ENCODE measurements at places on chromosomes 16 and 17.

GRCh38 chr16:49354991-49355390, 18.6 kb upstream of the C16orf78 start:
- DNase-seq, result no peak

DNA sequence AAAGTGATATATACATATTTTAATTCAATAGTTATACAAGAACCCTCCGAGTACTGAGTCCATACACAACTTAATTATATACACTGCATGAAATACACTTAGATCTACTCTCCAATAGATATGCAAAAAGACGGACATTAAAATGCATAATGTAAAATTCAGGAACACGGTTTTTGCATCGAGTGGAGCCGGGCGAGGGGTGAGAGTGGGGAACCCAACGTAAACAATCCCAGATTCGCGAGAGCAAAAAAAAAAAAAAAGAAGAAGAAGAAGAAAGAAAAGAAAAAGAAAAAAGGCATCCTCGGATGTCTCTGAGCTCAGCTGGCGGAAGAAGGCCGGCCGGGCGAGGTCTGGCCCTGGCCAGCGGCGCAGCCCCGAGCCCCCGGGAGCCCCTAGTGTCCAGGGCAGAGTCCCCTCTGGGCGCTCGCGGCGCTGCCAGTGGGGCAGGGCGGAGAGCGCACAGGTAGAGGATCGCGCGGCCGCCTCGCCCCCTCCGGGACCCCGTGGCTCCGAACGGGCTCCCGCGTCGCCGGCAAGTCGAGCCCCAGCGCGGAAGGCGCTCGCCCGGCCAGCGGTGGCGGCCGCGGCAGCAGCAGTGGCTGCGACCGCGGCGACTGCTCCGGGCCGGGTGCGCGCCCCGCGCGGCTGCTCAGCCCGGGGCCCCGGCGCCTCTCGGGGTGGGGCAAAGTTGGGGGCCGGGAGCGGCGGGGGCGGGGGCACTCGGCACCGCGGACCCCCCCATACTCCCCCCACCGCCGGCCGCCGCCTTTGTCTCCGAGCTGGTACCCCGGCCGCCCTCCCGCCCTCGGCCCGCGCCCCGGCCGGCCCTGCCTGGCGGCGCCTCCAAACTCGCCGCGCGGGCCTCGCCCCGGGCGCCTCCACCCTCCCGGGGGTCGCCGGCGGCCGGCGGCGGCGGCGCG, 9.6 kb upstream of the ZFHX3 start:
- peak; percentile 18 for DNase-seq

DNA sequence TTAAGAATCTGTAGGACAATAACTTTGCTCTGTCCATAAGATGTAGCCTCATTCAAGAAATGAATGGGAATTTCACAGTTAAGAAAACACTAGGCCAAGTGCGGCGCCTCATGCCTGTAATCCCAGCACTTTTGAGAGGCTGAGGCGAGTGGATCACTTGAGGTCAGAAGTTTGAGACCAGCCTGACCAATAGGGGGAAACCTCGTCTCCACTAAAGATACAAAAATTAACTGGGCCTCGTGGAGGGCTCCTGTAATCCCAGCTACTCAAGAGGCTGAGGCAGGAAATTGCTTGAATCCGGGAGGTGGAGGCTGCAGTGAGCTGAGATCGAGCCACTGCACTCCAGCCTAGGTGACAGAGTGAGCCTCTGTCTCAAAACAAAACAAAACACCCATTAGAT, 19.9 kb upstream of the RSL1D1 start:
- no peak for DNase-seq

GRCh38 chr17:7223375-7223774, 3.6 kb downstream of the ACADVL start:
- no peak for DNase-seq

DNA sequence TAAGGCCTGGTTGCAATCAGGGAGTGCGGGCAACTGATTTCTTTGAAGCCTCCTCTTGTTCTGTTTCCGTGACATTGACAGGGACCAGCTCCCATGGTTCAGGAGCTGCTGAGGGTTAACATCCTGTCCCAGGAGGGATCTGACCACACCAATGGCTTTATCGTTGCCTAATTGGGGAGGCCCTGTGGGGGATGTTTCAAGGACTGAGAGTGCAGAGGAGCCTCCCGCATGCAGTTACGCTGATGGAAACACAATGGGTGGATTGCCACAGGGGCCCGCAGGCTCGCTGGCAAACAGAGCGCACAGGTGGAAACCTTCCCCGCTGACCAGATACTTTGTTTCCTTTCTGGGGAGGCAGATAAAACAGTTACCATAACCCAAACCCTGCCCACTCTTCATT, 23.8 kb upstream of the ABCC1 start:
- DNase-seq, result no peak

- peak; percentile 35 for DNase-seq
These were observed 694 bp downstream of the NF1 start for GRCh38 chr17:31095236-31096105.

- DNase-seq, result no peak
These were observed 5.8 kb downstream of the DEXI start for GRCh38 chr16:10936272-10936984.

DNA sequence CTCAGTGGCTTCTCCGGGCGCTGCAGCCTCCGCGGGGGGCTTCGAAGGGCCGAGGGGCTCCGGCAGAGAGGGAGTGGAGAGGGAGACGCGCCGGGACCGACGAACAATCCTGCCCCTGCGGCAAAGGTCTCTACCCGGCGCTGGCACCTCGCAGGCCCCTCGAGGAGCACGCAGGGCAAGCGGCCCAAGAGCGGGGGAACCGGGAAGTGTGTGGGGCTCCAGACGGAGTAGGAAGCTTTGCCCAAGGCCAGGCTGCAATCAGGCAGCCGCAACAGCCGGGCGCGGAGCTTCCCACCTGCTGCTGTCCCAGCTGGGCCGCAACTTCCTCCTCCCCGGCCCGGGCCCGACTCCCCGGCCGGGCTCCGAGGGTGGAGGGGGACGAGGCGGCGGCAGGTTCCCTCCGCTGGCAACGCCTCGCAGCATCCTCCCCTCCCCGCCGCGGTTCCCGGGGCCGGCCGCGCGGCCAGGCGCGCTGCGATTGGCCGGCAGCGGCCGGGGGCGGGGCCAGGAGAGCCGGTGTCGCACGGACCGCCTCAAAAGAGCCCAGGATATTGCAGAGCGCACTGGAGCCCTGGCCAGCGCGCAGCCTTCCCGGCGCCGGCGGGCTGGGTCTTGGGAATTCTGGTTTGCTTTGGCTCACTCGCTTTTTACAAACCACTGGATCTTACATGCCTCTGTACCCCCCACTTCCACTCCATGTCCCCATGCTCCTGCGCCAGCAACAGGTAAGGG, at the start of gene KCNJ2:
TSS of gene KCNJ2 (plus strand) at position 556 of the 732 bp plus-strand sequence. CDS start 5,508 bp downstream, outside the sequence.
- peak; percentile 38 for DNase-seq

GRCh38 chr17:79272666-79273219, 198.1 kb downstream of the ENGASE start:
- no peak for DNase-seq

GRCh38 chr17:37689317-37689716, 46.1 kb upstream of the DDX52 start:
- DNase-seq, result no peak

DNA sequence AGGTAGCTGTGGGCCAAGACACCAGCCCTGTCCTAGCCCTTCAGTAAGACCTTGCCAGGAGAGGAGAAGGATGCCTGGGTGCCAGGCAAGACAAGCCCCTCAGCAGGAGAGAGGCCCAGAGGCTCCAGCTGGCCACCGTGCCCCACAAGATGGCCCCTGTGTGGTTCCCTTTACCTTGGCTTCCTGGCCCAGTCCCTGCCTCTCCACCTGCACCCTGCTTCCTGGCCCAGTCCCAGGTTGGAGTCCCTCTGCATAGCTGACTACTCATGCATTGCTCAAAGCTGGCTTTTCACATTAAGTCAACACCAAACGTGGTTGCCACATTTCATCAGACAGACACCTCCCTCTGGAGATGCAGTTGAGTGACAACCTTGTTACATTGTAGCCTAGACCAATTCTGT, 4.0 kb downstream of the SYNGR3 start:
- DNase-seq, result no peak

DNA sequence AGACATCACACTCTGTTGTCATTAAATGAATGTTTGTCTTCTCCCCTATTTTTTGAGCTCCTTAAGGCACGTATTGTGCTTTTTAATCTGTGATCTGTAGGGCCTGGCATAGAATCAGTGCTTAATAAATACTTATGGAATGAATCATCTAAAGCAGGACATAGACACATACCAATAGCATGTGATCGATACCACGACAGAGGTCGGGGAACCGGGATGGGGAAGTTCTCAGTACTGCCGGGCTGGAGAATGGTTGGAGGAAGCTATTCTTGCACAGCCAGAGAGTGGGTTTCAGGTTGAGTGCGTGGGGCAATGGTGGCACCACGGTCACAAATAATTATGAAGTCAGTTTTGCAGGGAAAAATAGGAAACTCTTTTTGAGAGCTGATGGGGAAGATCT, 26.8 kb downstream of the NLRP1 start:
- no peak for DNase-seq

DNA sequence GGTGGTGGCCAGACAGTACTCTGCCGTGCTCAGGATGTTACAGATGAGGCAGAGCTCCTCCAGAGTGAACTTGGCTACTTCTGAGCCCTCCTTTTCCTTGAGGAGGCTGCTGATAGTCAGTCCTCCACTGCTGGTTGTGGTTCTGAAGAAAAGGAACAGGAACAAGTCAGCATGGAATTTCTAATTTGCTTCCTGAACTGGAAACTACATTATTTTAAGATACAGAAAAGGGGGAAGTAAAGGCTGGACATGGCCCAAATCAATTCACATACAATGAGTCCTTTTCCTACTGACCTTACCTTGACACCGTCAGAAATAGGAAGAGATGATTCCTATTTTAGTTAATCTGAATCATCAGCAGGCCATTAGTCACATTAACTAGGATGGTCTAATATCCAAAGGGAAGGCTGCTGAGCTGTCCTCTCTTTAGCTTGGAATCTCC, 154.2 kb downstream of the VPS53 start:
- DNase-seq, result no peak

DNA sequence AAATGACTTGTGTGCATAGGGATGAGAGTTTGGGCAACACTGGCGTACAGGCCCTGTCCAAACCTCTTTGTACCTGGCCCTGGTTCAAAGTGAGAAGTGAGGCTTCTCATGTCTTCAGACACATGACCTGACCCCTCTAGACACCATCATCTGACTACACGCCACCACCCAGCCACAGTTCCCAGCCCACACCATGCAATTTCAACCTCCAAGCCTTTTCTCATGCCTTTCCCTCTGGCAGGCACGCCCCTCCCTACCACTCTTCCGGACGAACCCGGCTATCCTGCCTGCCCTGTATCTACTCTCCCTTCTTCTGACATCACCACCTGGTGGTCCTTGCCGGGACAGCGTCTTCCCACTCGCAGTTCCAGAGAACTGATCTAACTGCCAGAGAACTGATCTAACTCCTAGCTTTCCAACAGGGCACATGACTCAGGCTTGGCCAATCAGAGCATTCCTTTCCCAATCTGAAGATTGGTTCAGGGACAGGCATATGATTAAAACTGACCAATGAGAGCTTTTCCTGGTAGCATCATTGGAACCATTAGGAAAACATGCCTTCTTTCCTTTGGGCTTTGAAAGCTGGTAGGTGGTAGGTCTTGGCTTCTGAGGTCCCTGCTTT, 27.1 kb upstream of the IL21R start:
- DNase-seq, result peak; percentile 72

GRCh38 chr16:12767897-12768296, 35.8 kb downstream of the CPPED1 start:
- no peak for DNase-seq

- no peak for DNase-seq
These were observed 56.3 kb upstream of the HAS3 start for GRCh38 chr16:69049146-69049545.

GRCh38 chr16:69620573-69620972, 54.8 kb downstream of the NFAT5 start:
- DNase-seq, result no peak

- peak; percentile 47 for DNase-seq
These were observed 15.3 kb upstream of the TNS4 start for GRCh38 chr17:40516581-40517285.

GRCh38 chr17:44071198-44071520, 624 bp downstream of the G6PC3 start:
- DNase-seq, result peak; percentile 77

DNA sequence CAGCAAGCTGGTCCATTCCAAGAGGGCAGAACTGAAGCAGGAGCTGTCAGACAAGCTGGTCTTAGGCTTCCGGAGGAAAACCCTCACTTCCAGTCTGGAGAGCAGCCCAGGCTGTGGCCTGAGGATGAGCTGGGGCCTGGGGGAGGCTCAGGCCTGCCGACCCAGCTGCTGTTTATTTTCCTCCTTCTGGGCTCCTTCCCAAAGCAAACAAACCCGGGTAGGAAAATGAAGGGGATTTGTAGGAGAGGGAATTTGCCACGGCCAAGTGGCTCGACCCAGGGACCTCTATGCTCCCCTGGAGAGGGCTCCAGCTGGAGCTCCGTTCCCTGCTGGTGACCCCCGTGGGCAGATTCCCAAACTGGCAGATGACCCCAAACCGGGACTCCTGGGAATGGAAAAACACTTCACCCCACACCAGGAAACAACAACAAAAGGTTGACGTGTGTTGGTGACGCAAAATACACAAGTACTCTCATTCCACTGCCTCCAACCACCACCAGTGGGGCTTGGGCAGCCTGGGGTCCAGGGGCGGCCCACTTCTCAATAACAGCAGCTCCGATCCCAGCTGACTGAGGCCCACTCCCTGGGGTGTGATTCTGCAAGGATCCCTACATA, 8.8 kb downstream of the JUP start:
- DNase-seq, result no peak

DNA sequence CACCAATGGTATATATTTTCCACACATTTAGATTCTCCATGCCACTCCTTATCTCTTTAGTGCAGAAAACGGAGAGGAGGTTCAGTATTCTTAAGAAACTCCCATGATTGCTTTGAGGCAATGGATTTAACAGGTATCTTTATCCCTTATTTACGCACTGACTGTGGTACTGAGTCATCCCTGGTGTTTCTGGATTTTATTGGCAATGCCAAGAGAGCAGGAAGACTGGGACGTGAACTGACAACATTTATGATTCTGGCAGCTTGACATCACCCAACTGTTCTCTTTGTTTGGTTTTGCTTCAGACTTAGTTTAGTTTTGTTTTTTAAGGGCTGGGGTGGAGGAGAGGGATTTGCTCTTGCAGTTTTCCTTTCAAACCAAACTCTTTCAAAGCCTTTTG, 131.4 kb downstream of the WWOX start:
- no peak for DNase-seq

- no peak for DNase-seq
These were observed 26.2 kb upstream of the ADORA2B start for GRCh38 chr17:15918661-15919259.

DNA sequence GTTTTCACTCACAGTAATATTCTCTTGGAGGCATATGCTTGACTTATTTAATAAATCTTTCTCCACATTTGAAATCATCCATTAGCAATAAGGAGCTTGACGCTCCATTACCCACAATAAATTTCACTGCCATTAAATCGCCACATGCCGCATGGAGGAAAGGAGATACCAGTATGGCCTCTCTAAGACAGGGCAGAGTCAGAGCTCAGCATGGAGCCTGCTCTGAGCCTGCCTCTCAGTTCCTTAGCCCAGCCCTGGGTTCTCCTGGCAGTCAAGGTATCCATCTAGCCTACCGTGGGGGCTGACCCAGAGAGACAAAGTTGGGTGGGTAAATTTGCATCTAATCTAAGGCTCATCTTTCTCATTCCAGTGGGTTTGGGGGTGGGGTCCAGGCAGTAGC, 80.3 kb upstream of the CES5A start:
- DNase-seq, result no peak

- DNase-seq, result peak; percentile 18
These were observed 66.2 kb upstream of the CACNG3 start for GRCh38 chr16:24189941-24190340.
